Activated CD8-positive, alpha-beta T cell treated with anti-CD3 and anti-CD28 coated beads, Interleukin-2, amount 10 ng/mL, durations not matched to agents 7 days and 5 days (primary cell): ENCODE measurements at places on chromosomes 3 and 15. TPM values are rescaled to one million over a fixed set of nuclear protein-coding genes. Genes with fewer than 3 reads are reported as not detected.

- no peak overlapping the region for H3K4me3 ChIP-seq
- H3K36me3 ChIP-seq: no peaks in the 10 kb centered on the region
- no peak for DNase-seq
- H3K27me3 ChIP-seq: no peaks in the 10 kb centered on the region
- no peak overlapping the region for H3K27ac ChIP-seq
- no peaks in the 10 kb centered on the region for H3K4me1 ChIP-seq
Observed at GRCh38 chr3:28718074-28718849, 369.6 kb upstream of the AZI2 start.

DNA sequence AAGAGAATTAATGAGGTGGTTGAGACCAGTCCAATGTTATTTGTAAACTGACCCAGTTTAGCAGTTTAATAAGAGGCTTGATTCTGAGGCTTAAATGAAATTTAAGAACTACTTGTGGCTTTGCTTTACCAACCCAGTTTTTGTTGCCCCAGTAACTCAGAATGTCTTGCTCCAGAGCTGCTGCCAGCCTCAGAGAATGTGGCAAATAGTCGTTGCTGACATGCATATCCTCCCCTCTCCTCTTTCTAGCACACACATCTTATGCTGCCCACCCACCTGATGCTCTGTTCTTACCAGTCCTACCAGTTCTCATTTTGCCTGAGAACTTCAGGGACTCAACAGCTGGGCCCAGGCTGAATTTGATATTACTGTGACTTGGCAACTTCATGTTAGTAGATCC, 92.4 kb upstream of the TSC22D2 start:
- no peak for DNase-seq
- peaks cover 10% of the 10 kb centered on the region for H3K27me3 ChIP-seq
- no peak overlapping the region for H3K4me3 ChIP-seq

DNA sequence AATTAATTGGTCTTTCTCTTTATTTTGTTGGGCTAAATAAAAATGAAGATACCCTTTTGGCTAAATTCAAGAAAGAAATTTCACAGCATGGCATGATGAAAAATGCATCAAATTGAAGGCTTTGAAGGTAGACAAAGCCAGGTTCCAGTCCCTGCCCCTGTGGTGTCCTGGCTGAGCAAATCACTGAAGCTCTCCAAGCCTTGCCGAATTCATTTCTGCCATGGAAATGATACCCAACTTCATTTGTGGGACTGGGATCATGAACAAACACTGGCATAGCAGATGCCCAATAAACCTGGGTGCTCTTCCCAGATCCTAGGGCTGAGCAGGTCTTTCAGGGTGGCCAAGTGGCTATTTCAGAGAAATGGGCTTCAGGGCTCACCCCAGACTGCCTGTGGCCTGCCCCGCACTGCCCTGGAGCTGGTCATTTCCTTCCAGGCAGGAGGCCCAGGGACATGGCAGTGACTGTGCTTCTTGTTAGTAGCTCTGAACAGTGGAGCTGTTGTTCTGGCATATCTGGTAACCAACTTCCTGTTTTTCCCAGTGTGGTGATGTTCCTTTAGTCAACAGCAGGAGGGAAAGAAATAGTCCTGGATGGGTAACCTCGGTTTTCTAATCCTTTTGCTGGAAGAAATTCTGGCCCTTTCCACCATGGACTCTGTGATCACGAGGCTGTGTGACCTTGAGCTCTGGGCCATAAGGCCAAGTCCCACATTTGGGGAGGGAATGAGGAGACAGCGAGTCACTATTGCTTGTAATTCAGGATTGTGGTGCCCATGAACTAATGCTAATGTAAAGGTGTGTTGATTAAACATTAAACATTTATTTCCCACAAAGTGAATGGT, 47.6 kb downstream of the CTDSPL start:
- no peak overlapping the region for H3K27ac ChIP-seq
- H3K4me3 ChIP-seq: no peak overlapping the region
- peaks cover 29% of the 10 kb centered on the region for H3K27me3 ChIP-seq
- H3K4me1 ChIP-seq: peaks cover 41% of the 10 kb centered on the region

The SHF gene
- 1.3 TPM for total RNA-seq

The NUP210 gene
- total RNA-seq: 206 TPM
